CD8-positive, alpha-beta T cell (primary cell): ENCODE measurements at places on chromosomes 2 and 18.

DNA sequence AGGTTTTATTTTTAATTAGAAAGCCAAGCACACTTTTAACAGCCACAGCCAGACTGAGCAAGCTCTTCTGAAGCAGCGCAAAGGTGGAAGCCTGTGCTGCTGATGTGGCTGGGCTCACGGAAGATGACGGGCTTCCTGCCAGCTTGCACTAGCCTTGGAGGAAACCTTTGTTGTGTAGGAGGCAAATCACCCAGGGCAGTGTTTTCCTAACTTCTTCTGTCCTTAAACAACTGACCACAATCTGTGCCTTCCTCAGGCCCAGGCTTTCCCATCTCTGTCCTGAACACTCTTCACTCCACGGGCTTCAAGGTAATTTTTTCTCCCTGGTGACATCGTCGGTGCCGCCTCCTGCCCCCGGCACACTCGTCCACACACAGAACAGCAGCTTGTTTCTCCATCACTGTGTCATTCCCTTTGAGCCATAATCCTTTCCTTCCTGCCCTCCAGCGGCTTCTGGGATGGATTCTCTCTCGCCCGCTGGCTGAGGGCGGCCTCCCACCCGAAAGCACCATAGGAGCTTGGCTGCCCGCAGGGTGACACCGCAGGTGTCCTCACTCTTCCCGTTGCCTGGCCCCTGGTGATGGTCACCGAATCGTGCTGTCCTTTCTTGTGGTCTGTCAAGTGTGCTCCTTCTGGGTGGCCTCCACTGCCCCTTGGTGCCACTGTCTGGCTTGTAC lies 31.1 kb upstream of the INHBB start:
- peak; percentile 9 for DNase-seq

GRCh38 chr18:77096936-77097886 lies 35.4 kb downstream of the MBP start:
- DNase-seq, result no peak

GRCh38 chr2:556485-556884 lies 120.7 kb downstream of the TMEM18 start:
- DNase-seq, result no peak

GRCh38 chr2:3493615-3494007 lies 25.7 kb downstream of the ADI1 start:
- DNase-seq, result no peak

- DNase-seq, result peak; percentile 39
Measured at GRCh38 chr2:31319406-31320175, 85.6 kb downstream of the EHD3 start.

GRCh38 chr2:38386821-38387220 lies 9.7 kb upstream of the ATL2 start:
- DNase-seq, result no peak
